ENCODE measurements at places on chromosomes 6 and 20.

DNA sequence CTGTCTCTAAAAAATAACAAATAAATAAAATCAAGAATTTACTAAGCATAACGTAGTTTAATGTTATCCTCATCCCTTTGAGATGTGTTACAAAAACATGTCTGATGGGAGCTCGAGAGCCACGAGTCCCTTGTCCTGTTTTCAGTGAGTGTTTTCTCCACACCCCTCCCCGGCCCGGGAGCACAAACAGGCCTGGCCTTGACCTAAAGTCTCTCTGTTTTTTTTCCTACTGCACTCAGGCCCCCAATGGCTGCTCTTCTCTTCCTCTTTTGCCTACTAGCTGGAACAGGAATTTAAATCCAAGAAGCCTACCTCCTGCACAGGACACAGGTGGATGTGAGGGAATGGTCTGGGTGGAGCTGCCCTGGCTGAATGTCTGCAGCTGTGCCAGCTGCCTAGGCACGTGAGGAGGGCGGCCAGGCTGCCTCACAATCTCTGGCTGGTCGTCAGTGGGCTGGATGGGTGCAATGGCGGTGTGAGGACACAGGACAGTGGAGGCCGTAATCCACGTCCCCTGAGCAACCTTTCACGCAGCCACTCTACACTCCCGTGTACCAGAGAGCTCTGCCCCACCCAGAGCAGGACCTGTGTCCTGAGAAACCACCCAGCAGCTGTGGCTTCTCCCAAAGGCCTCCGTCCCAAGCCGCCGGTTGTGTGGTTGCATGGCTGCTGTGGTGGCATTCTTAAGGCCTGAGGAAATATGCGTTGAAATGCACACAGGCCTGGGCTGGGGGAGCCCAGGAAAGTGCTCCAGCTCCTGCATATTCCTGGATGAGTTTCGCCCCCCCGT is 117.5 kb downstream of the FAM120B start:
- no peak for DNase-seq

GRCh38 chr6:143449082-143449713 is 1.3 kb downstream of the ADAT2 start:
- no peak for DNase-seq

DNA sequence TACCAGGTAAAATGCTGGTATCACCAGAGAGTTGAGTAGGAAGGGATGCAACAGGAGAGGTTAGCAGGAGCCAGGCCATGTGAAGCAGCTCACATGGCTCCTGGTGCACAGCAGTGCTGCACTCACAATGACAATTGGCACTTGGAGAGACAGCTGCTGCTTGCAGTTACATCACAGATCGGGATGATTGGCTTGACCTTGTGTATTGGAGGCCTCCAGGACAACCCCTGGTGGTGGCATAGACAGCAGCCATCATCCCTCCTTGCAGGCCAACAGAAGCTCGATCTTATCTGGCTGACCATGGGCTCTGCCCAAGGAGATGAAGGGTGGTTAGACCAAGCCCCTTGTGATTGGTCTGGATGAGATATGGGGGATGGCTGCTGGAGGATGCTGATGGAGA is 73.0 kb downstream of the EYA2 start:
- DNase-seq = no peak

DNA sequence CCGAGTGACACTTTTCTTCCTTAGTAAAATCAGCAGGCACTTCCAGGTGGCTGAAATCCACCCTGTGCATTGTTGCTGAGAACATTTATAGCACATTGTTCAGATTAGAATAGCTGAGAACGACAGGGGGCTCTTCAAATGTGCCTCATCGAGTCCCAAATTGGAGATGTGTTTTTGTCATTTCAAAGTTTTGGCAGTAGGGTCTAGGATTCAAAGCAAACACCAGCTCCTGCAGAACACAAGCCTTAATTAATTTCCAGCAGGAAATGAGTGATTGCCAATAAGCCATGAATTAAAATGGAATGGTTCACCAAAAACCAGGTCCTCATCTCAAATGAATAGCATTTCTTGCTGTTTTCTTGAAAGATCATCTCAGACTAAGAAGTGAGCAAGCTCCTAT is 171.6 kb downstream of the PLCB1 start:
- no peak for DNase-seq

- no peak for DNase-seq
Observed at GRCh38 chr6:130965656-130966055, 97.4 kb downstream of the EPB41L2 start.

DNA sequence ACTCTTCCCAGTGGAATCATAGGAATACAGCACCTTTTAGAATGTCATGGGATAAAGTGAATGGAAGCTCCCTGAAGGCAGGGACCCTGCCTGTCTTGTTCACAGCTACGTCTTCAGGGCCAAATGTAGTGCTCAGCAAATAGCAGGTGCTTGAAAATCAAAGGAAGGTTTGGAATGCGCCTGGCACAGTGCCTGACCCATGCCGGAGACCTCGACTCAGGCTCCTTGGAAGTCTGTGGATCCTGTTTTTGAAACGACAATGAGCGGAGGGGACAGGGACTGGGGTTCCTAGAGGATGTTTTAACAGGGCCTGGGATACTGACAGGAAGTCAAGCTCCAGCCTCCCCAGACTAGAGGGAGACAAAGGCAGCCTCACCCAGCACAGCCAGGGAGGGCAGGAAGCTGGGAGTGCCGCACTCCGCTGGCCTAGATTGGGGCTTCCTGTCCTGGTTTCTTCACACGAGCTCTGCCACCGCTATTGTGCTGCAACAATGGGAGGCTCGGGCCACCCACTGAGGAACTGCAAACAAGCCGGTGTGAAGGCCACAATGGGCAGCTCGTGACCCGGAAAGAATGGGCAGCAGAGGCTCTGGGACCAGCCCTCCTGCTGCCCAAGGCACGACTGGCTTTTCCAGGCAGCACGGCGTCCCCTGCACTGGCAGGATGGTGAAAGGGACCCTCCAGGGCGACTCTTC is 76.7 kb downstream of the PREX1 start:
- DNase-seq = no peak

DNA sequence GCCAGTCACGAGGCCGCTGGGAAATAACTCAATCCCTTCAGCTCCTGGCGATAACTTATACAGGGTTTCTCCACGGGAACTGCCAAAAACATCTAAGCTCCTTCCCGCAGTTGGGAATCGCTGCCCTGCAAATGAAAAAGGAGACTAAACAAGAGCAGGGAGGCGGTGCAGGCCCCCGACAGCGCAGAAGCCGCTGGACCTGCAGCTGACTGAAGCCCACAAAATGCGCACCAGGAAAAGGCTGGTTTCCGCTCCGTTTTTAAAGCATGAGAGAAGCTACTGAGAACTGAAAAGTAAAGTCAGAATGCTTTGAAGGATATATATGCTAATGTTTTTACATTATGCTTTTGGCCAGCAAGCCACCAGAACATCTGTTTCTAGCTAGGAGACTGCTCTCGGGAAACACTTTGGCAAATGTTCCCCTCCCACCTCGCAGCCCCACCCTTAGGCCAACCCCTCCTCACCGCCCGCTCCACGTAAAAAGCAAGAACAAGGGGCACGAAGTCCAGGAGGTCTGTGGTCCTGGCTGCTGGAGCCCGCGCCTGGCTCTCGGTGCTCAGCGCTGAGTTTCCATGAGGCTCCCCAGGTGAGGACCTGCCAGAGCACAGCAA is 90.5 kb downstream of the SOD2 start:
- DNase-seq = no peak

GRCh38 chr20:42974347-42974746 is 215.4 kb downstream of the PTPRT start:
- no peak for DNase-seq

DNA sequence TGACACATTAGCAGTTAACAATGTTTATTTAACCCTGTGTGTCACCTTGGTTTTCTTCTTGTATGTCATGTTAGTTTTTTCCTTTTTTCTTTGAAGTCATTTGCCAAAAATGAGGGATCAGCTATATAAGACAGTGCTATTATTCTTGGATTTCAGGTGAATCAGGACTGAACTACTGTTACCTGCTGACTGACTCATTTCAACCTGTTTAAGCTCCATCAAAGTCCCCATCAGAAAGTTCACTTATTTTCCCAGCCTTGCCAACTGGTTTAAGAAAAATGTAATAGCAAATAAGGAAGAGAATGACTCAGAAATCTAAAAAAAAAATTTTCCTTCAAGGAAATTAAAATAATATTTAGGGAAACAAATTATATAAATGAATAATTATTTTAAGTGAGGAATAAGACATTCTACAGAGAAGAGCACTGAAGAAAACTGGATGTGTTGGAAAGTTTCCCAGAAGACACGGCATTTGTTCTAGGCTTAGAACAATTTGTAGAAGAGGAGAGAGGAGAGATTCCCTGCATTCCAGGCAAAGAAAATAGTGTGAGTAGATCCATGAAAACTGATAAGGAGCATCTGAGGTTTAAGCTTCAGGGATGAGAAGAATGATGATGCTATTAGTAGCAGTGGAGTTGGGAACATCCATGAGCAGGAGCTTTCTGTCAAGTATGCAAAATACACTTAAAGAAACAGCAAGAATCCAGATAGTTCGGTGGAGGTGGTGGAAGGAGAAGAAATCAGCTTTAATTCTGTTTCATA is 84.9 kb upstream of the SIM1 start:
- peak; percentile 25 for DNase-seq
